Brain (organoid and tissue), 16 donors: ENCODE measurements at places on chromosomes 1 and 21. TPM values are rescaled to one million over a fixed set of nuclear protein-coding genes. Genes with fewer than 3 reads are reported as not detected.

DNA sequence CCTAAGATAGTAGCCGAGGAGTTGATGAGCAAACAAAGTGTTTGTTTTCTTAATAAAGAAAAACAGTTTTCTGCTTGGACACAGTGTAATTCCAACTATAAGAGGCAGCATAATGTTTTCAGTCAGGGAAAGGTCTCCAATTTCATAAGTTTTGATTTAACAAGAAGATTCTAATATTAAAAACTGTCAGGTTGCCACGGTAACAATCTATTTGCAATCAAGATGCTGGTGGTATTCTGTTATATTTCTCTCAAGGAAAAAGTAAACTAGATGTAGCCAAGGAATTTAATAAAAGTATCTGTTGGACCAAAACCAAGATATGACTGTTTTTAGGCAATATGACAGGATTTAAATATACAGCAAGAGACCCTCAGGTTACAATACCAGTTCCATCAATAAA lies 211.7 kb downstream of the SMYD3 start:
- DNase-seq = peak; percentile 42

DNA sequence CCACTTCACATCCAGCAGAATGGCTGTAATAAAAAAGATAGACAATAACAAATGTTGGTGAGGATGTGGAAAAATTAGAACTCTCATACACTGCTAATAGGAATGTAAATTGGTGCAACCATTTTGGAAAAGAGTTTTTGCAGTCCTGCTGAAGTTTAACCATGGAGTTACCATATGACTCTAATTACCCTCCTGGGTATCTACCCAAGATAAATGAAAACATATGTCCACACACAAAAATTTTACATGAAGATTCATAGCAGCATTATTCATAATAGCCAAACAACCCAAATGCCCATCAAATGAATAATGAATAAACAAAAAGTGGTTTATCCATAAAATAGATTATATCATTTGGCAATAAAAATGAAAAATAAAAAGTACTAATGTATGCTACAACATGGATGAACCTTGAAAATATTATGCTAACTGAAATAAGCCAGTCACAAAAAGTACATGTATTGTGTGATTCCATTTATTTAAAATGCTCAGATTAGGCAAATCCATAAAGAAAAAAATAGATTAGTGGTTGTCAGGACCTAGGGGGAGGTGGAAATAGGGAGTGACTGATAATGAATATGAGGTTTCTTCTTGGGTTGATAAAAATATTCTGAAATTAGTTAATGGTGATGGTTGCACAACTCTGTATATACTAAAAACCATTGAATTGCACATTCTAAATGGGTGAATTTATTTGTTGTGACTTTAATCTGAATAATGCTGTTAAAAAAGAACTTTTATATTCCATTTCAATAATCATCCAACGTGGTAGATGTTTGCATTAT lies 26.4 kb downstream of the C4BPA start:
- no peak for DNase-seq

KRTAP12-2 gene
- polyA plus RNA-seq = not detected

DNA sequence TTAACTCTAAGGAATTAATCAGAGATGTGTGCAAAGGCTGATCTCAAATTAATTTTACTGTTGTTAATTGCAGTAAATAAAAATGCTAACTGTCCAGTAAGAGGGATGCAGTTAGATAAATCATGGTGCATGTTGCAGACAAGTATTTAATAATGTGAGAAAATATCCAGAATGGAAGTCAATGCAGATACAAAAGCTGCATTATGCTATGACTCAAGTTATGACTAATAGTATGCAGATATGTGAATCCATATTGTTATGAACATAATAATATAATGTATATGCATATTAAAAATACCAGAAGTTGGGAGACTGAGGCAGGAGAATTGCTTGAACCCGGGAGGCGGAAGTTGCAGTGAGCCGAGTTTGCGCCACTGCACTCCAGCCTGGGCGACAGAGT lies 21.4 kb downstream of the RNASEL start:
- no peak for DNase-seq

GRCh38 chr1:3955196-3955772 lies 55.2 kb upstream of the C1orf174 start:
- no peak for DNase-seq

- DNase-seq = no peak
Measured at GRCh38 chr1:15181564-15181963, 28.0 kb downstream of the TMEM51 start.

DNA sequence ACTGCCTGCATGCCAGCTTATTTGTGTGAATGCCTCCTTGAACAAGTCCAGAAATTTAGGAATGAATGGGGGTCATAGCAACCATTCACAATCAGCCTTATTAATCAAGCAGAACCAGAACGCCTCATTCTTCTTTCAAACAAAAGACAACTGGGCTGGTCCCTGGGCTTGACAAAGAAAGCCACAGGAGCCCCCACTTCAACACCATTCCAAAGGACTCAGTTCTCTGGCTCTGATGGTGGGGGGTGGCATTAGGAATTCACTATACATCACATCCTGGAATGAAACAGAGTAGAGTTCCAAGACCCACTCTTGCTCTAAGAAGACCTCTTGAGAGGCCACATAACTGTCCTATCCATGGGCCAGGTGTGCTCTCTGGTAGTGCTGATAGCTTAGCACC lies 186.6 kb upstream of the ST6GALNAC5 start:
- no peak for DNase-seq

FH gene
- polyA plus RNA-seq = 81.5 TPM

- DNase-seq = no peak
Measured at GRCh38 chr1:73980324-73981040, 217.5 kb downstream of the LRRIQ3 start.
